ENCODE measurements at places on chromosomes 4 and X.

DNA sequence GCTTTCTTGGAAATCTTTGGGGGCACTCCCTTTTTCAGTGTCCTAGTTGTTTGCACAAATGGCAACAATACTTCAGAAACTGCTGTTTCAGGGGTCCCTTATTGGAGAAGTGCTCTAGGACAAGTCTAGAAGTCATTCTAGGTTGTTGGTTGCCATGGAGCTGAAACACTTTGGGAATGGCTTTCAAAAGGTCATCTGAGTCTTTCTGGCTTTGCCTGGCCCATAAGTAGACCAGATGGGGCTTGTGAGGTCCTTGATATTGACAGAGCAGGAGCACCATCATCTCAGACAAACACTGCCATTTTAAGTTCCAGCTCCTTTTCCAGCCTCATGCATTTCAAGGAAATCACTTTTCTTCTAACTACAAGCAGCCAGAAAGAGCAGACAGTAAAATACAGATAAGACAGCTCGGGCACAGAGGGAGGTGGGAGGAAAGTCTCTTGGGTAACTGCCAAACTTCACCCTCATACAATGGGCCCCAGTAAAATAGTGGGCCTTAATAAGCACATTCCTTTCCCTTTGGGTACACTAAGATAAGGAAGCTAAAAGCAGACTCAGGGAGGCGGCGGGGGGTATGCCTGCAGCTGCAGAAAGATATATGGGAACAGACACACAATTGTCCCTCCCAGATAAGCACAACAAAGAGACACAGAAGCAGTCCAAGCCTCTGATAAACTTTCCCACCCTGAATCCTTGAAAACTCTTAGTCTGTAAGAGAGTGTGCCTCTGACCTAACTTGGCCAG, 8.5 kb upstream of the NXF3 start:
- no peak for DNase-seq

DNA sequence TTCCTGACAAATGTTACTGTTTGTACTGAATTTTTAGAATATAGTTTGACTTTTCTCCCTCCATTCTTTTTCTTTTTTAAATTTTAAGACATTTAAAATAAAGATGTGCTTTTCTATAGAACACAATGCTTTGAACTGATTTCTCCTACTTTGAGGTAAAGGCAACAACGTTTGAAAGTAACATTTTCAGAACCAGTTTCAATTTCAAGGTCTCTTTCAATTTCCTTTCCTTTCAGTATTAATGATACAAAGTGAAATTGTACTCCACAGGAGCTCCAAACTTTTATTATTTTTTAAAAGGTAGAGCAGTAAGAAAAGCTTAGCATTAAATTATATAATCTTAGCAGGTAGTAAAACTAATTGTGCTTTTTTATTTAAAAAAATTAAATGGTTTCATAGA, 54.9 kb downstream of the NDST4 start:
- no peak for DNase-seq

GRCh38 chr4:100248476-100248875, 58.2 kb upstream of the DDIT4L start:
- DNase-seq: no peak

DNA sequence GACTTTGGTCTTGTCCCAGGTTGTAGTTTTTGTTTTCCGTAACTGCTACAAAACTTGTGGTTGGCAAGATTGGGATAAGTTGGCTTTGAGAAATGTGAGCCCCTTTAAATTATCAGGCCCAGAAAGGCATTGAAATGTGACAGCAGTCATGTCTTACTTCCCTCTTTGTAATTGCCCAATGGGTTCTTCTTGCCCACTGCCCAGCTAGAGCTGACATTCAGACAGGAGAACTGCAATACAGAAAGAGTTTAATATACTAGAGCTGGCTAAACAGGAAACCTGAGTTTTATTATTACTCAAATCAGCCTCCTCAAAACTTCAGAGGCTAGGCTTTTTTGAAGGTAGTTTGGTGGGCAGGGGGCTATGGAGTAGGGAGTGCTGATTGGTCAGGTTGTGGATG, 288.3 kb downstream of the ZNF674 start:
- DNase-seq: no peak

DNA sequence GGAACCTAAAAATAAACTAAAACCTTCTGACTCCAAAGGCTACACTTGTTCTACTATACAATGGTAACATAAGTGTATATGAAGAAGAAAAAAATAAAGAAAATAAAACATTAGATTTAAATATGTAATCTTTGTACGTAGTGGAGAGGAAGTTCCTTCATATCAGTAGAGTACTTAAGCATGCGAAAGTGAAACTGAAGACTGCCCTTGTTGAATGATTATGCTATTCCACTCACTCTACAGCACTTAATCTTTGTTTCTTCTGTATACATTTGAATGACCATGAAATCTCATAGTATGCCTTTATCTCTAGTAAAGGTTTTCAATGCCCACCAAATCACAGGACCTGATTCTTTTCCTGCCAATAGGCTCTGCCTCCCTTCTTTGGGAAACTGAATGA, 78.9 kb downstream of the NDST3 start:
- DNase-seq: no peak

- peak; percentile 68 for DNase-seq
These were observed at the start of gene IL13RA1 for GRCh38 chrX:118726887-118727685. IL13RA1 (plus strand) TSS chrX:118727606; CDS start chrX:118727639, 33 bp downstream.

DNA sequence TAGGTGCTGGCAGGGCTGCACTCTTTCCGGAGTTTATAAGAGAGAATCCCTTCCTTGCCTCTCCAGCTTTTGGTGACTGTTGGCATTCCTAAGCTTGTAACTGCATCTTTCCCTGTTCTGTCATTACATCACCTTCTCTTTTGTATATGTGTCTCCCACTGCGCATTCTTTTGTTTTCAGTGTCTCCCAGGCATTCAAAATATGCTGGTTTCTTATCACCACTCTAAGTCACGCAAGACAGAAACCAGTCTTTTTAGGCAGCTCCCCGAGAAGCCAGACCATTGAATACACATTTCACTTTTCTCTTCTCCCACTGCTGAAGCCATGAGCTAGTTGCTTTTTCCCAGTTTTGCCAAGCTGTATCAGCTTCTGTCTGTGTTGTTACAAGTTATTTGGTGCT, 71.0 kb downstream of the LAS1L start:
- DNase-seq: no peak

- no peak for DNase-seq
These were observed 91.0 kb downstream of the BEND2 start for GRCh38 chrX:18129690-18130089.

All from RCC 7860 (cell line).